AML-193 (cell line): ENCODE measurements at places on chromosomes 1 and 21.
A peak's percentile ranks its signal among the peaks of the same experiment; 100 is the strongest.

- no peak for DNase-seq
Observed at GRCh38 chr1:184427722-184428121, 40.9 kb downstream of the C1orf21 start.

GRCh38 chr1:200991097-200991614, 32.4 kb downstream of the KIF21B start:
- no peak for DNase-seq

DNA sequence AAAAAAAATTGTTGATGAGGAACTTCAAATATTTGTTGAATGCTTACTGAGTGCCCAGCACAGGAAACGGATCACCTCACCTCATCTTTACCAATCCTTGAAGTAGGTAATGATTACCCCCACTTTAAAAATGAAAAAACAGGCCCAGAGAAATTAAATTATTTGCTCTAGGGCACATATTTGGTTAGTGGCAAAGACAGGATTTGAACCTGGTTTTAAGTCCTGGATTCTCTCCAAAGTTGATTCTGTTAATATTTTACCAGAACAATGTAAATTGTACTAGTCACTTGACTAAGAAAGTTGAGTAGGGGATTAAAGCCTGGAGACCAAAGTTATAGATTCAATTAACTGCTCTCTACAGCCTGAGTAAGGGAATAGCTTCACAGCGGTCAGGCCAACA, 97.9 kb downstream of the GIPC2 start:
- DNase-seq, result no peak

DNA sequence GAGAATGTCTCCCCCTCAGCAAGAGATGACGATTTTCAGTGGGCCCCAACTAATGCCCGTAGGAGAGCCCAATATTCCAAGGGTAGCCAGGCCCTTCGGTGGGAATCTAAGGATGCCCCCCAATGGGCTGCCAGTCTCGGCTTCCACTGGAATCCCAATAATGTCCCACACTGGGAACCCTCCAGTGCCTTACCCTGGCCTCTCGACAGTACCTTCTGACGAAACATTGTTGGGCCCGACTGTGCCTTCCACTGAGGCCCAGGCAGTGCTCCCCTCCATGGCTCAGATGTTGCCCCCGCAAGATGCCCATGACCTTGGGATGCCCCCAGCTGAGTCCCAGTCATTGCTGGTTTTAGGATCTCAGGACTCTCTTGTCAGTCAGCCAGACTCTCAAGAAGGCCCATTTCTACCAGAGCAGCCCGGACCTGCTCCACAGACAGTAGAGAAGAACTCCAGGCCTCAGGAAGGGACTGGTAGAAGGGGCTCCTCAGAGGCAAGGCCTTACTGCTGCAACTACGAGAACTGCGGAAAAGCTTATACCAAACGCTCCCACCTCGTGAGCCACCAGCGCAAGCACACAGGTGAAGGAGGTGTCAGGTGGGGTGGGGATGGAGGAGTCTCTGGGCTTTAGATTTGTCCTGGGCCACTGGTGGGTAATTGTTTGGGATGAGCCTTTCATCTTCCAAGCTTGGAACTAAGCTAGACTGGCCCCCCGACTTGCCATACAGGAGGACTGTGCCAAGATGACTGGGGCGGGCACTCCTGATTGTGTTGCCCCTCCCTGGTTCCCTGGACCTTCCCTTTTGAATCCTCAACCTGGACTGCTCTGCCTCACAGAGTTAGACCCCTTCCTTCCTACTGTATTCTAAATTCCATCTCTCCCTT, 11.2 kb downstream of the KLF17 start:
- DNase-seq, result no peak

DNA sequence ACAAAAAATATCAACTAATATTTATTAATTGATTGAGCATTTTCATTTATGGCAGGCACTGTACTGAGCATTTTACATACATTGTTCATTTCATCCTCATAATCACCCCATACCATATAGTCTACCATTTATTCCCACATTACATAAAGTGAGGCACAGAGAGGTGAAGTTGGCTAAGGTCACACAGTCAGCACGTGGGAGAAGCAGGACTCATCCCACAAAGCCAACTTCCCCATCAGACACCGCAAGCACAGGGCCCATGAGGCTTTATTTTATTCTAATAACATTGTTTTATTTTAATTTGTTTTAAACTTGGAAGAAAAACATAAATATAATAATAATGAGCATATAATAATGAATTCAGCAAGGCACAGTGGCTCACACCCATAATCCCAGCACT, 43.1 kb upstream of the CAPZB start:
- no peak for DNase-seq

GRCh38 chr1:232617237-232617636, 12.7 kb downstream of the SIPA1L2 start:
- DNase-seq, result no peak

DNA sequence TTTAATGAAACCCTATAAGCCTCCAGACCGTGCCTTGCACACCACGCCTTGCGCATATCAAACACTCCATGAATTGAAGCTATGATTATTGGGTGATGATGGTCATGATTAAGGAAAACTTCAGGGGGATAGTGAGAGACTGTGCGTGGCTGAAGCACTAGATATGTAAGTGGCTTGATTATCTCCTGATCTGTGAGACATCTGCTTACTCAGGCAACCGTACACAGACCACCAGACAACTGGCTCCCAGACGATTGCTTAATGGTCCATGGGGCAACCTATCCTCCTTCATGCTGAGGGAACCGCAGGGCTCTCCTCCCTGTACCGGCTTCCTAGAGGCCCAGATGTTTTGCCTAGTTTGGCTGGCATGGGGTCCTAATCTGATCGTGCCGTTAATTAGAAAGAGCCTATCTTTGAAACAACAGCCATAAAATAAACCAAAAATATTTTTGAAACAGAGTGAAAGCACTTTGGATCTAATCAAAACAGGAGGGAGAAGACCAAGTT, 51.6 kb downstream of the IRF2BP2 start:
- DNase-seq, result no peak

GRCh38 chr1:14616632-14617396, 18.3 kb downstream of the KAZN start:
- no peak for DNase-seq

- DNase-seq, result no peak
Observed at GRCh38 chr21:42056468-42056867, 14.6 kb upstream of the UMODL1 start.

DNA sequence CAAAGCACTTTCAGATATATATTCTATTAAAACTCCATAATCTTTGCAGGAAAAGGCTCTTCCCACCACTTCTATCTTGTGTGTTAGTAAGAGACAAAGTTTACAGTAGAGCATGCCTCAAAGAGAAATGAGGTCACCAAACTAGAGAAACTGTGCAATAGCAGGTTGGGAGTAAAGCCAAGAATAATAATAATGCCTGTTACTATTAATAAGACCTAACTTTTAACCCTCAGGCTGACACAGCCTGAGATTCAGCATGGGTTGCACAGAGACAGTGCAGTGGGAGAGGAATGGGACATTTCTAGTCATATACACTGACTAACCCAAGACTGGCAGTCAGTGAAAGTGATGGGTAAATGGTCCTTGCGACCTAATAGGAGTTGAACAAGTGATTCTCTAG, 320.2 kb upstream of the NFIA start:
- DNase-seq, result no peak

GRCh38 chr1:234562334-234562733, 47.6 kb downstream of the IRF2BP2 start:
- DNase-seq, result no peak

GRCh38 chr1:10525208-10525607, 50.5 kb downstream of the PEX14 start:
- DNase-seq, result no peak

DNA sequence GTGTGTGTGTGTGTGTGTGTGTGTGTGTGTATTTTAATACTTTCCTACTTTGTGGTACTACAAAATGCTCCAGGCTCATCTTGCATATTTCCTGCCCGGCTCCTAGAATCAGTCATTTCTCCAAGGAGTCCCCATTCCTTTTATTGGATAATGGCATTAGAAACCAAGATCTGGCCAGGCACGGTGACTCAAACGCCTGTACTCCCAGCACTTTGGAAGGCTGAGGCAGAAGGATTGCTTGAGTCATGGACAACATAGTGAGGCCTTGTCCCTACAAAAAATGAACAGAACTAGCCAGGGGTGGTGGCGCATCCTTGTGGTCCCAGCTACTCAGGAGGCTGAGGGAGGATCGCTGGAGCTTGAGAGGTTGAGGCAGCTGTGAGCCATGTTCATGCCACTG, 20.3 kb downstream of the EPB41 start:
- DNase-seq, result no peak

DNA sequence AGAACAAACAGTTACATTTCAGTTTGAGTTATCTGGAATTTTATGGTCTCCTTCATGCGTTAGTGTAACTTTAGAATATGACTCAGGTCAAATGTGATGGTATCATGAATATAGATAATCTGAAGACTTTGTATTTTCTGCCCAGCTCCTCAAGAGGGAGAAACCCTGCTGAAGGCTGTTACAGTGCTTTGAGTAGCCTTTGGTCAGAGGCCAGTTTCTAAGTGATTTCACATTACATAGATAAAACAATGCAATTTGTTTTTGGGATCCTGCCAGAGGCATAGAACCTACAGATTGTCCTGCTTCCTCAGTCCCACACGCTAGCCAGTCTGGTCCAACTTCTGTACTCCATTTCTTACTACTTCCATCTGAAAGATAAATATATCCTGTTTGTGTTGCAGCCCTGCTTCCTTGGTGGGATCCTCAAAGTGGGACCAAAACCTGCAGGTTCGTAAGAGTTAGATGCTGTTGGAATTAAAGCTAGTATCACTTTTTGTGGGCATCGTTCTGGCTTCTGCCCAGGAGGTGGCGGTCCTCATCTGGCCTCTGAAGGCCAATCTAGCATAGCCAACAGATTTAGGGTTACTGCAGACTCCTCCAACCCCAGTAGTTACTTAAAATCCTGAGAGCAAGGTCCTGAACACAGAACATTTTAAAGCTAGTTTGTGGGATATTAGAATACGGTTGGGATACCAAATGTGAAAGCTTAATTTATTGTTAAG, 645.8 kb upstream of the USP24 start:
- DNase-seq, result no peak

- no peak for DNase-seq
Observed at GRCh38 chr21:28834335-28835238, 158.1 kb downstream of the LTN1 start.

GRCh38 chr1:63824451-63824850, 50.6 kb downstream of the ROR1 start:
- no peak for DNase-seq

DNA sequence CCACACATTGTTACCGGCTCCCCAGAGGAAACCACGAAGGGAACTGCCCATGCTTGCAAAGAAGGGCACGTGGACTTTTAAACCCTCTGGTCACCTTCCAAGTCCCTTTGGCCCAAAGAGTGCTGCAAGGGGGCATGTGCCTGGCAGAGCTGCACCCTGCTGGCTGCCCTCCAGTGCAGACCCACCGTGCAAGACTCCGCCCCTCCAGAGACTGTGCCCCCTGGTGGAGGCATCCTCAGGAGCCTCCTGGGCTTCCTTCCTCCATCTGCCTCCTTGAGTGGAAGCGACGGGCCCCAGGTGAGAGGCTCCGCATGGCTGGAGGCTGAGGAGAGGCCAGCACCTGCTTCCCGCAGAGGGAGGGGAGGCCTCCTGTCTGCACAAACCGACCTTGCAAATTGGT, 100.6 kb downstream of the CRYAA start:
- DNase-seq, result no peak

GRCh38 chr1:46446646-46447498, 42.8 kb upstream of the DMBX1 start:
- peak; percentile 56 for DNase-seq

- no peak for DNase-seq
Observed at GRCh38 chr1:85445906-85446305, 19.1 kb downstream of the DDAH1 start.

DNA sequence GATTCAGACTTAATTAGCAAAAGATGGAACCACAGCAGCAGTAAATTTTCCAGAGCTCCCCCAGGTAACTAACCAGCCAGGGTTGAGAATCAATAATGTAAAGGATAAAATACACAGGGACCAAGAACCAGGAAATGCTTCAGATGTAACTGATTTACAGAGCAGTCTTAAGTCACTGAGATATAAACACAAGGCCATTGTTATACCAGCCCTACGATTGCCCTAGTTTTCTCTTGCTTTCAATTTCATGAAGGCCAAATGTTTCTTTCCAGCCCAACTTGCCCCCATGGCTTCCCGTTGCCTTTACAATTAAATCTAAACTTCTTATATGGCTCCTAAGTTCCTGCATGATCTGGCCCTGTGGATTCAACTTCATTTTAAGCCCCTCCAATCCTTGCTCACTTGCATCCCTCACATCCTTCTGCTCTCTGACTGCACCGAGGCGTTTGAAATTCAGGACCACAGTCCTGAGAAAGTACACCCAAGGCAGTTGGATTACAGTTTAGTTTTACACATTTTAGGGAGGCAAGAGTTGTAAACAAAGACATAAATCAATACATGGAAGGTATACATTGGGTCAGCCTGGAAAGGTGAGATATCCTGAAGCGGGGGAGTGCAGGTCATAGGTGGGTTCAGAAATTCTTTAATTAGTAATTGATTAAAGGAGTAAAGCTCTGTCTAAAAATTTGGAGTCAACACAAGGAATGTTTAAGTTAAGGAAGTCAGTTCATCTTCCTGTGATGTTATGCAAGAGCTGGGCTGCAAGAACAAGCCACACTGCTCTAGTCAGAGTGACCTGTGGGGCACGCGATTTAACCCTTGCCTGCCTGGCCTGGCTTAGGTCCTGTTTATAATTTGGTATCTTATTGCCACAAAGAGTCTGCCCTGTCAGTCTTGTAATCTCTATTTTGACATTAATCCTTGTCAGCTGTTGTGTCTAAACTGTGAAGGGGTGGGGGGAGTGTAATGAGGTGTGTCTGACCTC, 69.9 kb upstream of the COG2 start:
- DNase-seq, result peak; percentile 73

DNA sequence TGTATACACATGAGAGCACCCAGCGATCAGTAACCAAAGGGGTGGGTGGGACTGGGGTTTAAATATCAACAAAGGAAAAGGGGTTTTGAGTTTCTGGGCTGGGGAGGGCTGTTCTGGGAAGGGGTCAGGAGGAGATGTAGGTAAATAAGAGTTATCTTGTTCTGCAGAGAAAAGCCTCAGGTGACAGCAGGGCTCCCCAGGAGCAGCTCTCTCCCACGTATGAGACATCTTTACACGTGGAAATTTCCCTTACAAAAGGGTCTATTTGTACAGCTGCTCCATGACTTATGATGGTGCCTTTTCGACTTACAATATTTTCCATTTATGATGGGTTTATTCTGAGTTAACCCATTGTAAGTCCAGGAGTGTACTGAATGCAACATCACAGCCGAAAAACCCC, 16.3 kb upstream of the PADI2 start:
- DNase-seq, result no peak
